Inflammatory macrophage treated with lipopolysaccharide for 1 hour (primary cell): ENCODE measurements at places on chromosomes 1 and 21.

- DNase-seq, result no peak
These were observed 224.7 kb upstream of the FAM78B start for GRCh38 chr1:166391279-166392066.

DNA sequence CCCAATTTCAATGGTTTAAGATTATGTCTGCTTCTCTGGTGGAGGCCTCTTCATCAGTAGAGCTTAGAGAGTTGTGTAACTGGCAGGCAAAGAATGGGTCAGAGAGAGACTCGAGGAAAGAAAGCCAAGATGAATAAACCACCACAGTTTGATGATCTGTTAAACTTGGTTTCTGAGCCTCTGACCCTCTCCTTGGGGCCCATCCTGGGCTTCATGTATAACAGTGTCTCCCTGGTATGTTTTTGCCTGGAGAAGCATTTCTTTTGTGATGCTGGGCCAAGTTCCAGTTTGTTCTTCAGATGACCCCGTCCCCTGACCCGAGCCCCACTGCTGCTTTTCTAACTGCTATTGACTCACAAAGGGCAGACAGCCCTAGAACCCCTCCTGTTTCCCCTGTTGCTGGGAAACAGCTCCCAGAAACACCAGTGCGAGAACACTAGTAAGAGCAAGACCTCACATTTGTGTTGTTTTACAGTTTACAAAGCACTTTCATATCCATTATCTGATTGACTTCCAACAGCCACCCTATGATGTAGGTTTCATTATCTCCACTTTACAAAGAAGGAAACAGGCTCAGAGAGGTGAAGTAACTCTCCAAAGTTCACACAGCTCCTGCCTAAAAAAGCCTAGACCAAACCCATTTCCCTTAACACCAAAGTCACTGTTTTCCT, 9.0 kb downstream of the CD2 start:
- no peak for DNase-seq

DNA sequence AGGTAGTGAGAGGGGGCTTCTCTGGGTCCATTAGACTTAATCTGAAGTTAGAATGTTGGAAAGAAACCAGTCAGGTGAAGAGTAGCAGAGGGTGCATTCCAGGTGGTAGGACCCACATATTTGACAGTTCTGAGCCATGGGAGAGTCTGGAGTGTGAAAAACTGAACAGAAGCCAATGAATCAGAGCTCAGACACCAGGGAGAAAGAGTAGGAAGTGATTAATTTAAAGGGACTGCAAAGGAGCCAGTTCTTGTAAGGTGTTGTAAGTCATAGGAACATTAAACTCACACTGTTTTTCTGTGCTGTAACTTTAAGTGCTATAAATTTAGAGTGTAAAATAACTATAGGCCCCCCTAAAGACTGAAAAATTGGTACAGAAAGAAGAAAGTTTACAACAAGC, 5.9 kb upstream of the DHX9 start:
- DNase-seq, result no peak

- DNase-seq, result no peak
These were observed 472.0 kb downstream of the CAMTA1 start for GRCh38 chr1:7257225-7257624.
